ENCODE measurements at places on chromosomes 5 and 9.

DNA sequence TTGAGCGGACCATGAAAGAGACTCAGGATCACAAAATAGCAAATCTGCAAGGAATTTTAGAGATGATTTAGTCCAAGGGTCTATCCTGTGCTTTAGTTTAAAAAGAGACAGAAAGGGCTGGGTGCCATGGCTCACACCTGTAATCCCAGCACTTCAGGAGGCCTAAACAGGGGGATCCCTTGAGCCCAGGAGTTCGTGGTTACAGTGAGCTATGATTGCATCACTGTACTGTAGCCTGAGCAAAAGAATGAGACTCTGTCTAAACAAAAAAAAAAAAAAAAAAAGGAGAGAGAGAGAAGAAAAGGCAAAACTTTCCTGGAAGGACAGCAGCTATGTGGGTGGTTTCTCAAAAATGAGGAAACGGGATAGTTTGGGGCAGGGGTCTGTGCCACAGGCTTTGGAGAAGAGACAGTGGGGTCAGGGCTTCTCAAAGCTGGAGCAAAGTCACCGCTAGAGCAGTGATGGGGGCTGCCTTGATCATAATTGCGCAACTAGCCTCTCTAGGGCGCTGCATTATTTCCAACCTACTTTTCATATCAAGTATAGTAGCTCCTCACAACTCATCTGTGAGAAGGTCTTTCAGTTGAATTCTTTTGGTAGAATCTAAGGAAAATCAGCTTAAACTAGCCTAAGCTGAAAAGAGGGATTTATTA is 8.5 kb upstream of the ANKH start:
- DNase-seq: no peak

DNA sequence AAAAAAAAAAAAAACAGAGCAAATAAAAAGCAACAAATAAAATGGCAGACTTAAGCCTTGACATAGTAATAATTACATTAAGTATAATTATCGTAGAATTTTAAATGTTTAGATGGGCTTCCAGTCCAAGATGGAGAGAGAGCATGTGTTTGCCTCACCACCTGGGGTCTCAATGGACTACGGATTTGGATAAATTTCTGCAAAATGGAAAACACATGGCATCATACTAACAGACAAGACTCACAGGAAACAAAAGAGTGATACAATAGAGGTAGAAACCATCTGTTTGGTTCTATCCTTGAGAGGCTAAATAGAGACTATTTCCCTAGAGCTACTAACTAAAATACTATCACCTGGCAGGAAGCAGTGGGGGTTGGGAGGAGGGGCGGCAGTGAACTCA is 144.3 kb downstream of the MUSK start:
- DNase-seq: no peak

DNA sequence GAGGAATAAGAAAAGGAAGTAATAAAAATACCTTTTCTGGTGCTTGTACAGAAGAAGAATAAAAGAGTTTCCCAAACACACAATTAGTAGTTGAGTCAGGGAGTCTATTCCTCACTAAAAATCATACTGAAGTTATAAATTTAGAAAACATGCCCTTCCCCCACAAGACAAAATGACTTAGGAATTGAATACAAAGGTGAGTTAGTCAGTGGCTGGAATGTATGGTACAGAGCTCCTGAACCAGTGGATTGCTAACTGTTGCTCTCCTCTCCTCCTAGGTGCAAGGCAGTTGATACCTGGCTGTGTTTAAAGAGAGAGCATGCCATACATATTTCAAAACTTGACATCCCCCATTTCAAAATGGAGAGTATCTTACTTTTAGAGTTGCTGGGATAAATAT is 1.9 kb downstream of the GDA start:
- DNase-seq: no peak

GRCh38 chr5:139461698-139462097 is 845 bp downstream of the ECSCR start:
- no peak for DNase-seq

- no peak for DNase-seq
These were observed 7.4 kb downstream of the NFIL3 start for GRCh38 chr9:91416096-91416712.

- no peak for DNase-seq
These were observed 25.9 kb downstream of the PSMB7 start for GRCh38 chr9:124389146-124389939.

DNA sequence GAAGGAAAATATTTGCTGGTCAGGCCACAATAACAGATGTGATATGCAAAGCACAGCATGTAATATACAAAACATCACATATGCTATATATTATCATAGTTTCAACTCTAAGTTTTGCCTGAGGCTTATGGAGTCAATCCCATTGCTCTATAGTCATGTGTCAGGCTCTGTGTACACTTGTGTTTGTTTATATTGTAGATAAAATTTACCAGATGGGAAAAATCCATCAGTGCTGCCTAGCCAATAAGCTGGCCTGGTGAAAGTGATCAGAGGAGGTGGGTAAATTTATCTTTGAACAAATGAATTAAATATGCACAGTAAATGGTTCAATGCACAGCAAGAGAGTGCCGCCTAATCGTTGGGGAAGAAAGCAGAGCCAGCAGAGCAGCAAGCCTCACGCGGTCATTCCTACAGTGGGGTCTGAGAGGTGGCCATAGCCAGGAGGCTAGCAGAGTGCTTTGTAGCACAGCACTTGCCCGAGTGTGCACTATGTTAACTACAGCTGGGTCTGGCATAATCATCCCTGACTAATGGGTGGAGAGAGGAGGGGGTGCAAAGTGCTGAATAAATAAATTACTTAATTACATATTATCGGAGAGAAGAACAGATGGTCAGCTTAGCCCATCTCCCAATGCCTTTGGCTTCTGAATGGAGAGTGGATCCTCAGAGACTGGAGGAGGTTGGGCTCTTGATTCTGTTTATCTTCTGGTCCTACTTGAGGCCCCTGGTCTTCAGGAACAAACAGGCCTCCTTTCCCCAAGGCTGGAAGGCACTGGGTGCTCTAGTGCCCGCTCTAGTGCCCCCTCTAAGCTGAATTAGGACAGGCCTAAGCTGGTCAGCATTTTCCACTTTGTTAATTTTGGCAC is 153.5 kb downstream of the MAT2B start:
- no peak for DNase-seq

DNA sequence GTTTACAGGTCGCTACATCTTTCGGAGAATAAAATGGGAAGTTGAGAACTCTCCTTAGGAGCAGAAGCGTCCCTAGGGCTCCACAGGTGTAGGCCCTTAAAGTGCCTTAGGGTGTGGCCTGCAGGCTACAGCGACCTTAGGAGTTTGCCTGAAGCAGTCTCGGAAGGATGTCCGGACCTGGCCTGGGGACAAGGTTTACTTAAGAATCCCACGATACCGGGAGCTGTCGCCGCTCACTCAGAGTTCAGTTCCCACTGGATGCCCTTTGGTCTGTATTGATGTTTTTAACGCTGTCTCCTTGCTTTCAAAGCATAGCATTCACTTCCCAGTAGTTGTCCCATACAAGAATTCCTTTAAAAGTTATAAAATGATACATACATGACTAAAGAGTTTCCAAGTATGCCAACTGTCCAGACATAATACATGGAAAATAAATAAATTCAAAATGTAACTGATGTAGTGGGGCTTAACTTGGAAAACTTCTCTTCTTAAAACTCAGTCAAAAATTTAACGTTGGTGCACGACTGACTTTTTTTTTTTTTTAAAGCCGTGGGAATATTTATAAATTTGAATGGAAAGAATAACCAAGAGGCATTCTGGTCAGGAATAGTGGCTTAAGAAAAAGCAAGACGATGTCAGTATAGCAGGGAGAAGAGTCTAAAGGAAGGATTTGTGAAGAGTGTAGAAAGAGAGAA is 848 bp downstream of the RAD50 start:
- DNase-seq: peak; percentile 3

DNA sequence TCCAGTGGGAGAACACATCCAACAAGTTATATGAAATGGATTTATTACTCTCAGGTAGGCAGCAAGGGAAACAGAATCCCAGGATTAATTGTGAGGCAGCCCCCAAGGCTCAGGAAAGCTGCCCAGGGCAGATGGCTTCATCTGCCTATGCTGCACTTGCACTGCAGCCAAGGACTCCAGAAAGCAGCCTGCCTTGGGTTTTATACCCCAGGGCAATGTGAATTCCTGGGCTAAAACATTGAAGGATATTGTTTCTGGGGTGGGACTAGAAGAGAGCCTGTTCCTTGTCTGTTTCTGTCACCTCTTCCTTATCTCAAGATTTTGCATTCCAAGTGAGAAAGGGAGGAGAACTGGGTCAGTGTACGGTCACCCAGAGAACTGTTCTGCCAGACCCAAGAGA is 8.8 kb upstream of the CCL27 start:
- DNase-seq: no peak

GRCh38 chr9:135998410-135999071 is 37.4 kb upstream of the UBAC1 start:
- DNase-seq: no peak

- no peak for DNase-seq
These were observed 50.7 kb upstream of the RIC1 start for GRCh38 chr9:5578018-5578697.

DNA sequence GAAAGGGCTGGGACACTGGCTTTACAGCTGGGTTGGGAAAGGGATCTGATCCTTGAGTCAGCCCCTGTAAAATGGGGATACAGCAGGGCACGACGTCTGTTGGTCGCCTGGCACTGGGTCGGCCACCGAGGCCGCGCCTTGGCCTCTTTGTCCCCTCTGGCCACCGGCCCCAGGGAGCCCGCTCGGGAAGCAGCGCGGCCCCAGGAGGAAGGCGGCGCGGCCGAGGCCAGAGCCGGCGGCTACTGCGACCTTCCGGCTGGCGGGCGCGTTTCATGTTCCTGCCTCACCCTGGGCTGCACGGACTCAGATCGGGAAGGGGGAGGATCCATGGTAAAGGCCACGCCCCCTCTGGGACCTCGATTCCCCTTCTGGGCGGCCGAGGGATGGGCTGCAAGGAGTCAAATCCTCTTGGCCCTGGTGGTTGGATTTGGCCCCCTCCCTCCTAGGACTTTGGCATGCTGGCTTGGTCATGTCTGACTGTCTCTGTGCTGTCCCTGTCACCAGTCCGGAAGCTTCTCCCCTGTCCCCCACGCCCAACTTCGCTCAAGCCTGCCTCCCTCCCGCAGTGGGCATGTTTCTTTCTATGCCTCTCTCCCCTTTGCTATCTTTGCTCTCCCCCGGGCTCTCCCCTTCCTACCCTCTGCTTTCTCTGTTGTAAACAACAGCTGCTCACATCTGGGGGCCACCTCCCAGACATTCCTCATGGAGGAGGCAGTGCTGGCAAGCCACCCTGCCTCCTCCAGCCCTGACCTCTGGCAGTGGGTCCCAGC is 25.8 kb downstream of the FPGS start:
- peak; percentile 49 for DNase-seq

- DNase-seq: no peak
These were observed 60.1 kb downstream of the FAM174A start for GRCh38 chr5:100595152-100595811.

DNA sequence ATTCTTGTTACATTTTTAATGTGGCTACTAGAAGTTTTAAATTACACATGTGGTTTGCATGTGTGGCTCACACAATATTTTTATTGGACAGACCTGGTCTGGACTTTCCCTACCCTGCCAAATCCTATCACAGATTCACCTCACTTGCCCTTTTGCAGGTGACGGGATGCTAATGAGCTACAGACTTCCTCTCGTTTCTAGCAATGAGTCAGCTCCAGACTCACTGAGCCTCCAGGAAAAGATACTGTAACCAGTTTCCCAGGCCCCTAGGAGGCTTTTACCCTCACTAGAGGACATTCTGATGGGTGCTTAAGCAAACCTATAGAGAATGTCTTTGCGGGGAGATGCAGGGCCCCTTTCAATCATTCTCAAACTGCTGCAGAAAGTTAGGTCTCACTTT is 135.4 kb downstream of the WDR41 start:
- DNase-seq: no peak

DNA sequence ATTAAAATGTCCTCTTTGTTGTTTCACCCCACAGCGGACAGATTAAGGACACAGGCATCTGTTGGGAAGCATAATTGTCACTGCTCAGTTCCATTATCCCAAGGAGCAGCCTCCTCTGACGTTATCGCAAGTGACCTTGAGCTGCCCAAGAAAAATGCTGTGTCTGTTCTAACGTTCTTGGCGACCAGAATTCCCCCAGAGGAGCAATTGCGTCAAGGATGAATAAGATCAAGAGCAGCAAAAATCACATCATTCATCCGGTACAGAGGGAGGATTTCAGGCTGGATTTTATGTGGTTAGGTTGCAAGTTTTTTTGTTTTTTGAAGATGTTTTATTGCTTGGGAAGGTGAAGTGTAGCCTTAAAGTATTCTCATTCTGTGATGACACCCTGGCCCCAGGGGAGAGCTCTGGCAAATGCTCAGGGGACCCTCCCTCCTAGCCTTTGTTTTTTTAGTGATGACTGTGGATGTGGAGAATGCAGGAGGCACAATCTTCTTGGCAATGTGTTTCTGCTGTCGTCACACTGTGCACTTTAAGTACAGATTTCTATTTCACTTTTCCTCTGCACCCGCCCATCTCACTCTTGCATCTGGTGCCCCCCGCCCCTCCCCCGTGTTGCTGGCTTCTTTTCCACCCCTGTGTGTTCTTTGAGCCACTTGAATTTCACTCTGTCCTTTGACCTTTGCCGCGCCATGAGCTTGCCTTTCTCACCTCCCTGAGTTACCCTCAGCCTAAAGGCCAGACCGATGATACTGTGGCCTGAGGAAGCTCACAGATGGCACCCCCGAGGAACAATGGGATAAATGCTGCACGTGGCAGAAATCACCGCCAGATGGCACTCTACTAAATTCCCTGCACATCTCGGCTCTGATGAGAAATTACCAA is 308.5 kb downstream of the RAB3C start:
- peak; percentile 33 for DNase-seq

- no peak for DNase-seq
These were observed 5.1 kb downstream of the LIFR start for GRCh38 chr5:38551030-38552017.

GRCh38 chr5:14443671-14444093 is 137.9 kb upstream of the OTULINL start:
- no peak for DNase-seq

DNA sequence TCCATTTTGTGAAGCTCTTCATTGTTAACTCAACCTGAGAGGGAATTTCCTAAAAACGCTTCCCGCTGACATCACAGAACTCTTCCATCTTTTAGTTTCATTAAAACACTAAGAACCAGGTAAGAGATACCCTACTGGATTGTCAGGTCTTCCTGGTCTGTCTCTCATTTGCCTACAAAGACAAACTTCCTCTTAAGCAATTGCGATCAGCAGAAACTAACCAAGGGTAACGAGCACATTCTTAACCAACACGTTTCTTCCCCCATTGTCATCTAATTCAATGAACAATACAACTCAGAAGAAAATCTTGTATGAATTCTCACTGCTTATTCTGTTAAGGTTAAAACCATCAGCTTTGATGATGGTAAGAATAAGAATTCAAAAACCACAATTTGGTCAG is 6.6 kb downstream of the FBXW11 start:
- no peak for DNase-seq
